ENCODE measurements at places on chromosomes 6 and 20.

DNA sequence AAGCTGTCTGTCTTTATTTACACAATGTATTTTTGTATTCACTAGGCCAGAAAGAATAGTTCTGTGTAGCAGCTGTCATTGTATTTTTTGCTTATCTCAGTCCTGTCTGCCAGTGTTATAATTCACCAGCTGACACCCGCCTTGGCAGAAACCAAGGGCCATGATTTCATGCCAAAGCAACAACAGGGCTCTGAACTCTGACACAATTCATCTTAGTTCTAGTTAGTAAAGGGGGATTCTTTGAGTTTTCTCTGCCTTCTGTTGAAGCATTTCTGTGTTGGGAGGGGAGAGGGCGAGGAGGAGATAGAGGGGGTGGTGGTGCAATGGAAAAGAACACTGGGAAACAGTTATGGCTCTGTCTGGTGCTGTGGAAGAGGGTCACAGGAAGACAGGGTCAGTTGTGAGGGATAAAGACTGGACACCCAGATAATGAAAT lies 684.6 kb upstream of the MARCKS start:
- DNase-seq: no peak

DNA sequence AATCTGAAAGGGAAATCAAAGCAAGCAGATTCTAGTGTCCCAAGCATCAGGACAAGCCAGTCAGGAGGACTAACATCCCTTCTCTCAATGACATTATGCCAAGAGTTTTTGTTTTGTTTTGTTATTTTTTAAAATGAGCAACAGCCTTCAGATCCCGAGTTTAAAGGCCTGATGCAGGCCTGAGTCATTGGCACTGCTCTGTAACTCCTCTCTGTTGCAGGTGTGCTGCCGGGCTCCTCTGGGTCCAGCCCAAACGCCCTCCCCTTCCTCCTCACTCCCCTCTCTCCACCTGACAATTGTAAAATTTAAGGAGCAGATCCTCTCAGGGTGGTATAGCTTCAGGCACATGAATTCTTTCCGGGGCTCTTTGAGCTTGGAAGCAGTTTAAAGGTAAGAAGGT lies 502.0 kb downstream of the BMP2 start:
- DNase-seq: no peak

GRCh38 chr6:139580592-139581484 lies 206.4 kb upstream of the CITED2 start:
- DNase-seq: no peak

DNA sequence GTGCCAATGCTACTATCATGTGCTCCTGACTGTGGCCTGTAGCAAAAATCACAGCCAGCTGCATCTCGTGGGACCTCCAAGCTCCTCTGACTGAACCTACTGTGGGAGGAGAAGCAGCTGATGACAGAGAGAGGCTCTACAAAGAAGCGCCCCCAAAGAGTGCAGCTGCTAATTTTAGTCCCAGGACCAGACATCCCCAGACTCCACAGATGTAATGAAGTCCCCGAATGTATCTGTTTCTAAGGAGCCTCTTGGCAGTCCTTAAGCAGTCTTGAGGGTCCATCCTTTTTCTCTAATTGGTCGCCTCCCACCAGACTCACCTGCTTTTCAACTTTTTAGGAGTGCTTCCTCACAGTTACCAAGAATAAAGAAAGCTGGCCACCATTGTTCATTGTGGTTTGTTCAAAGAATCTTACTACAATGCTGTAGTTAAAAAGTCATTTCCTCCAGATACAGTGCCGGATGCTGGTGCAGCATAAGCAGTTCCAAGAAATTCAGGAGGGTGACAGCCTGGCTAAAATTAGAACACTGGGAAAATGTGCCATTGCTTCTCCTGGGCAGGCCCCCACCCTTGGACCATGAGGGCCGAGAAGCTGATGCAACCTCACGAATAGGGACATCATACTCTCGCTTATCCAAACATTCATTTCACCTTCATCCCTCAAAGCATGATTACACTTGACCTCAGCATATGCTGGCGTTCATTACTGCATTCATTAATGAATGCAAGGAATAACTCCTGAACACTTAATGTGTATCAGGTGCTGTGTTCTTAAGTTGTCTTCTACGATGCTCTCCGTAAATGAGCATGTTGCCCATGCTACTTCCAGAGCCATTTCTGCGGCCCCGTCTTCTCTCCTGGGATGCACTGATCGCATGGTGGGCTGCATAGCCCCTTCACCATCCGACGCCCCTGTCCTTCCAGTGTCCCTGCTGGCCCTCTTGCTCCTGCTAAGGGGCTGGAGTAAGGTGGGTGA lies 66.4 kb downstream of the LY86 start:
- DNase-seq: no peak

GRCh38 chr20:63895952-63896263 lies 982 bp downstream of the DNAJC5 start:
- no peak for DNase-seq

- no peak for DNase-seq
Observed at GRCh38 chr6:11732036-11732631, 46.5 kb downstream of the ADTRP start.

GRCh38 chr6:129957941-129958898 lies 60.2 kb upstream of the L3MBTL3 start:
- no peak for DNase-seq

- no peak for DNase-seq
Observed at GRCh38 chr6:114049367-114049966, 78.5 kb upstream of the HDAC2 start.

DNA sequence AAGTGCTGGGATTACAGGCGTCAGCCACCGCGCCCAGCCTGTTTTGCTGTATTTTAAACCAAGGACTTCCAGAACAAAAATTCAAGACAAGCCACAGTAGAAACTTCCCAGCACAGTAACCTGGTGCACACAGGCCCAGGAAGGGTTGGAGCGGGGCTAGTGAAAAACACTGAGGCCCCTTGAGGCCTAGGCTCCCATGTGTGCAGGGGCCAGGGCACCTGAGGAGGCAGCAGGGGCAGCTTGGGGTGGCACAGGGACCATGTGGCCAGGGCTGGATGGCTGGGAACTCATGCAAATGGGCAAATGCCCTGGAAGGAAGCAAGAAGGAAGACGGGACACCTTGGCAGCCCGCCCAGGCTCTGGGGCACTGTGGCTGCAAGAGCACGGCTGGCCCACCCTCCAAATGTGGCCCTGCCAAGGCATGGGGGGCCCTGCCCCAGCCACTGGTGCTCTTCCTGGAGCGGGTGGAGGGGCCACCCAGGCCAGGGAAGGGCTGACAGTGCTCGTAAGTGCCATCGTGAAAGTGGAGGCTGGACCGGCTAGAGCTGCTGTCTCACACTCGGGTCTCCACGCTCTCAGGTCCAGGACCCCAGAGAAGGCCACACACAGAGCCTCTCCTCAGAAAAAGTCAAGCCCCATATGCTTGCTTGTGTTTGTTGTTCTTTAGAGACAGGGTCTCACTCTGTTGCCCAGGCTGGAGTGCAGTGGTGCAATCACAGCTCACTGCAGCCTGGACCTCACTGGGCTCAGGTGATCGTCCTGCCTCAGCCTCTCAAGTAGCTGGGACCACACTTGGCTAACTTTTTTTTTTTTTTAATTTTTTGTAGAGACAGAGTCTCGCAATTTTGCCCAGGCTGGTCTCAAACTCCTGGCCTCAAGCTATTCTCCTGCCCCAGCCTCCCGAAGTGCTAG lies 10.3 kb downstream of the SLC2A4RG start:
- no peak for DNase-seq

- DNase-seq: no peak
Observed at GRCh38 chr20:18545566-18545965, 21.7 kb upstream of the SMIM26 start.

DNA sequence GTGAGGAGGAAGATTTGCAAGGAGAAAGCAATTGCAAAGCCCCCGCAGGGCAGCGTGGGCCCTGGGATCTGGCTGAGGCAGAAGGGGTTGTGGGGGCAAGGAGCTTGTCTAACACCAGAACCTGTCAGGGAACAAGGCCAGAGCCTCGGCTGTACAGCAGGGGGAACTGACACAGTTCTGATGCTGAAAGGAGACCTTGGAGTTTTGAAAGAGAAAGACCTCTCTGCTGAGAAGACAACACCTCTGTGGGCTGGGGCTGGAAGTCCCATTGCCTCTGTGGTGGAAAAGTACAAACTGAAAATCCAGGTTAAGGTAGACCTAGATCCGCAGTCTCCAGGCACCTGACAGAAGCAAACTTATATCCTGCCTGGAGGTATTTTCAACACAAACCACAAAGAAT lies 86.9 kb upstream of the CST7 start:
- no peak for DNase-seq

- DNase-seq: no peak
Observed at GRCh38 chr6:33217246-33217645, 8.9 kb downstream of the RING1 start.

- DNase-seq: no peak
Observed at GRCh38 chr20:51189814-51190782, 167.2 kb upstream of the KCNG1 start.

DNA sequence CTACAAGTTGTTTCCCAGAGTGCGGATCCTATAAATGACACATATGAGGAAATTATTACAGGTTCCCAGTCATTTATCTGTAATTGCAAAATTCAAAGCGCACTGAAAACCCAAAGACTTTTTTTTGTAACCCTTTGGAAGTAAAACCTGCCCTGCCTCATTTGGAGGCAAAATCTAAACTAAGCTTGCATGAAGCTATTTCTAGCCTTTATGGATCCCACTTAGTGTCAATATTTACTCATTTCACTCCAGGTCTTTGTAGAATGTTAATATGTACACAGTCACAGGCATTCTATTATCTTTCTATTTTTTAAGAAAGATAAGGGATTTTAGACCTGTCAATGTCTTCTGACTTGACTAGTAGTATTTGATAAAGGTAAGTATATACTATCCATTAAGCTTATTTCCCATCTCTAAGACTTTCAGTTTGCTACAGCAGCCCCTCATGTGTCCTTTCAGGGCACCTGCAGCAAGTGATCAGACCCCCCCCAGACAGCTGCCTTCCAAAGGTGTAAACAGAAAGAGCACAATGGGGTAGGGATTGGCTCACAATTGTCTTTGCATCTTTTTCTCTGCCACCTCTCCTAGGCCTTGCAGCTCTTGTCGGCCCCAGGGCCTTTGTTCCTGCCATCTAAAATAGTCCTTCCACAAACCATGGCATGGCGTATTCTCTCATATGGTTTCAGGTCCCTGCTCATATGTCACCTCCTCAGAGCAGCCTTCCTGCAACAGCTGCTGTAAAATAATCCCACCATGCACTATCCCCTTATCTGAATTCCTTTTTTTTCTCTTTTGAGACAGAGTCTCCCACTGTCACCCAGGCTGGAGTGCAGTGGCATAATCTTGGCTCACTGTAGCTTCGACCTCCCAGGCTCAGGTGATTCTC lies 1.3 kb upstream of the REPS1 start:
- DNase-seq: no peak

- no peak for DNase-seq
Observed at GRCh38 chr6:15048367-15048766, 197.5 kb upstream of the JARID2 start.

DNA sequence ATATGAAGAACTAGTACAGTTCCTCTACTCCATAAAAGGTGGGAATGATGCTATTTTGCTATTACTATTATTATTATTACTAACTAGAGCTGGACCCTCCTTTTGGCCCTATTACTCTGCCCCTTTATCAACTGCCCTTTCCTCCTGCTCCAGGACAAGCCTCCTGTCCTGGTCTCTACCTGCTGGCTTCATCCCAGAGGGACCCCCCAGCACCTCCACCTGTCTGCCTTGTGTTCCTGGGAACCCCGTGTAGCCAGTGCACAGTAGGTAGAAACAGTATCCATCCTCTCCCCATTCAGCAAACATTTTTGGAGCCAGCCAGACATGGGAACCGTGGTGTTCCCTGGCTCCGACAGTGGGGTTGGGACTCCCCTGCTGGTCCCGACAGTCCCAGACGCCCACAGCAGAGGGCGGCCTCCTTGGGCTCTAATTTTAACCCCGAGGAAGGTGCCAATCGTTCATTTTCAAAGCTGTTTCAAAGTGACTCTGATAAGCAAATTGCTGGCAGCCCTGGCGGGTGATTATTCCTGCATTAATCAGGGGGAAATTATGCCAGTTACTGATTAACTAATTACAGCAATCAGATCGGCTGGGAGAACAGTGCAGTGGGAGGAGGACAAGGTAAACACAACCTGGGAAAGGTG lies 44.2 kb upstream of the MDGA1 start:
- peak; percentile 7 for DNase-seq

GRCh38 chr6:41642960-41643898 lies 5.0 kb downstream of the MDFI start:
- no peak for DNase-seq

GRCh38 chr20:12823734-12824133 lies 185.0 kb upstream of the SPTLC3 start:
- no peak for DNase-seq

GRCh38 chr6:49579649-49580048 lies 29.2 kb downstream of the C6orf141 start:
- DNase-seq: no peak

DNA sequence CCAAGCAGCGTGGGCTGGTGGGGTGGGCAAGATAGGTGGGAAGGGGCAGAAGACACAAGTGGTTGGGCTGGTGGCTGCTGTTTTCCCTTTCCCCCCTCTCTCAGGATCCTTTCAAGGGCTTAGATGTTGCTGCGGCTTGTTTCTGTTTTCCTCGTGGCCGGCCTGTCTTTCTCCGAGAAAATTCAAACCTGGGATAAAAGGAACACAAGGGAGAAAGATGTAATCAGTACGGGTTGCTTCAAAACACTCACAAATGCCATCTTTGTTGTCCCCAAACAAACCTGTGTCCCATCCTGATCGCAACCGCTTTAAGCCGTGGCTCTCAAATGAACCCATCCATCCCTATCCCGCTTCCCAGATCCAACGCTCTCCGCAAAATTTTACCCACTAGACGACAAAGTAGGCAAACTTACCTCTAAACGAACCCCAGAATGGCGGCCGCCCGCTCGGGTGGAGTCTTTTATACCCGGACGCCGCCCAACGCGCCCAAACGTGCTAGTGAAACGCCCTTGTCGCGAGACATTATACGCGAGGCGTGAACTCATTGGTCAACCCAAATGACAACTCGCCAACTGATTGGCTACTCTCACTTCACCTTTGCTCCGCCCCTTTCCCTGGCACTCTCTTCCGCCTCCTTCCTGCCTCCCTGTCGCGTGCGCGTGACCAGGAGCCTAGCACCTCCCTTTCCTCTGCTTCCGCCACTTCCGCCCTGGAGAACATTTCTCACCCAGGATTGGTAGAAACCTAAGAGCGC lies at the start of gene PPP1R10:
Gene PPP1R10 (minus strand): TSS at position 433 of the 754 bp plus-strand sequence. CDS start 7,299 bp downstream, outside the sequence.
- DNase-seq: peak; percentile 100

- DNase-seq: no peak
Observed at GRCh38 chr6:30726506-30727413, 6.6 kb downstream of the TUBB start.

GRCh38 chr6:52530351-52530750 lies 46.5 kb downstream of the TRAM2 start:
- no peak for DNase-seq

- no peak for DNase-seq
Observed at GRCh38 chr6:144488590-144488989, 203.5 kb downstream of the UTRN start.

DNA sequence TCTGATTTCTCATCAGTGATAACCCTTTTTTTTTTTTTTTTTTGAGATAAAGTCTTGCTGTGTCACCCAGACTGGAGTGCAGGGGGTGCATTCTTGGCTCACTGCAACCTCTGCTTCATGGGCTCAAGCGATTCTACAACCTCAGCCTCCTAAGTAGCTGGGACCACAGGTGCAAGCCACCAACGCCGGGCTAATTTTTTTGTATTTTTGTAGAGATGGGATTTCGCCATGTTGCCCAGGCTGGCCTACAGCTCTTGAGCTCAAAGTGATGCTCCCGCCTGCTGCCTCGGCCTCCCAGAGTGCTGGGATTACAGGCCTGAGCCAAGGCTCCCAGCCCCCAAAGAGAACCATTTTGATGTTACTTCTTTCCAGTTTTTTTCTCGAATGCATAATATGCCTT lies 2.2 kb downstream of the FABP7 start:
- DNase-seq: no peak

All from hematopoietic multipotent progenitor cell treated with erythropoietin and hydrocortisone succinate and interleukin-3 and kit ligand, for 15 days (in vitro differentiated cells).